ENCODE measurements at places on chromosomes 2 and 18.

DNA sequence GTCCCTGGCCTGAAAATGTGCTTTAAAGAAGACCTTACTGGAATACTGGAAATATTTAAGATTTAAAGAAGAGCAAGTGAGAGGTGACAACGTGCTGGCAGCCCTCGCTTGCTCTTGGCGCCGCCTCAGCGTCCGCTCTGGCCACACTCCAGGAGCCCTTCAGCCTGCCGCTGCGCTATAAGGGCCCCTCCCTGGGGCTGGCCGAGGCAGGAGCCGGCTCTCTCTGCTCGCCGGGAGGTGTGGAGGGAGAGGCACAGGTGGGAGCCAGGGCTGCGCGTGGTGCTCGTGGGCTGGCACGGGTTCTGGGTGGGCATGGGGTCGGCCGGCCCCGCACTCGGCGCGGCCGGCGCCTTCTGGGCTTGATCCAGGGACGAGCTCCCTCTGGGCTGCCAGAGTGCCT is 2.9 kb upstream of the COQ10B start:
- no peak overlapping the region for H3K4me3 ChIP-seq
- peaks cover 11% of the 10 kb centered on the region for H3K4me1 ChIP-seq
- H3K27me3 ChIP-seq = no peaks in the 10 kb centered on the region
- no peak for DNase-seq

GRCh38 chr2:25256488-25256875 is 85.2 kb downstream of the DNMT3A start:
- no peak overlapping the region for H3K4me3 ChIP-seq
- no peak overlapping the region for H3K27ac ChIP-seq
- no peak for DNase-seq
- no peaks in the 10 kb centered on the region for H3K27me3 ChIP-seq

DNA sequence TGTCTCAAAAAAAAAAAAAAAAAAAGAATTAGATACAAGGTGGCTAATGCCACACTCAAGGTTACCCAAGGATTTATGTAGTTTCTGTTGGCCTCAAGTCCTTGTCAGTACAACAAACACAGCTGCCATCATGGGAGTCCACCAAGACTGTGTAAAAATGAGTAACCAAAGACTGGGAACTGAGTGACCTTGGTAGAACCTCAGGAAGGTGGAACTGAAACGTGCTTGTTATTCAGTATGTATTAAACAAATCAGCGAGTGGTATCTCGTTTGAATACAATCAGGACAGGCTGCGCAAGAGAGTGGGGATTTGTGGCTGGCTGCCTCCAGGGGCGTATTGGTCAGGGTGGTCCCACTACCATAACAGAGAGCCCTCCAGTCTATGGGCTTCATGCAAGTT is 1.6 kb upstream of the SFTPB start:
- no peak overlapping the region for H3K4me3 ChIP-seq
- H3K4me1 ChIP-seq = no peaks in the 10 kb centered on the region
- no peak for DNase-seq
- no peaks in the 10 kb centered on the region for H3K36me3 ChIP-seq

DNA sequence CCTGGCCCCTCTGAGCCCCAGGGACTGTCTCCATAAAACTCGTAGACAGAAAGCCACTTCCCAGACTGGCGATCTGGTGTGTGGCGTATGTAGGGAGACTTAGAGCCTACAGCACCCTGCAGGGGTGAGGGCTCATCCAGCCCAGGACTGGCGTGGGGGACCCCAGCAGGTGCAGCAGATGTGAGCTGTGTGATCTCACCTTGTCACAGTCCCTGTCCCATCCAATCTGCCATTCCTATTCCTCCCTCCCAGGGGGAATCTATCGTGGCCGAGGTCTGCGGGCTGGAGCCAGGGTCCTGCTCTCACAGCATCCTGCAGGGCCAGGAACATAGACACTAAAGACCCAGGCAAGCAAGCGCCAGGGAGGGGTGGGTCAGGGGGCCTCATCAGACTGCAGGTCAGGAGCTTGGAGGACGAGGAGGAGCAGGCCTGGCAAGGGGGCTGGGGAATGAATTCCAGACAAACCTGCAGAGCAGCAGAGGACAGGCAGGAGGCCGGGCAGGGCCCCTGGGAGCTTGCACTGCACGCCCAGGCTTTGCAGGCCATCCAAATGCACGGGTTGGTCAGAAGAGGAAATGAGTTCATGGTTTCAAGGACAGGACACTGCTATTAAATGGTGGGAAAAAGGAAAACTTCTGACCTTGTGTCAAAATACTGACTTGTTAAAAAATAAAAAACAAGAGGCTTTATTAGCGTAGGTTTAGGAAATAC is 32.5 kb downstream of the HS6ST1 start:
- DNase-seq = no peak
- no peak overlapping the region for H3K27ac ChIP-seq
- no peaks in the 10 kb centered on the region for H3K4me1 ChIP-seq
- no peaks in the 10 kb centered on the region for H3K27me3 ChIP-seq

DNA sequence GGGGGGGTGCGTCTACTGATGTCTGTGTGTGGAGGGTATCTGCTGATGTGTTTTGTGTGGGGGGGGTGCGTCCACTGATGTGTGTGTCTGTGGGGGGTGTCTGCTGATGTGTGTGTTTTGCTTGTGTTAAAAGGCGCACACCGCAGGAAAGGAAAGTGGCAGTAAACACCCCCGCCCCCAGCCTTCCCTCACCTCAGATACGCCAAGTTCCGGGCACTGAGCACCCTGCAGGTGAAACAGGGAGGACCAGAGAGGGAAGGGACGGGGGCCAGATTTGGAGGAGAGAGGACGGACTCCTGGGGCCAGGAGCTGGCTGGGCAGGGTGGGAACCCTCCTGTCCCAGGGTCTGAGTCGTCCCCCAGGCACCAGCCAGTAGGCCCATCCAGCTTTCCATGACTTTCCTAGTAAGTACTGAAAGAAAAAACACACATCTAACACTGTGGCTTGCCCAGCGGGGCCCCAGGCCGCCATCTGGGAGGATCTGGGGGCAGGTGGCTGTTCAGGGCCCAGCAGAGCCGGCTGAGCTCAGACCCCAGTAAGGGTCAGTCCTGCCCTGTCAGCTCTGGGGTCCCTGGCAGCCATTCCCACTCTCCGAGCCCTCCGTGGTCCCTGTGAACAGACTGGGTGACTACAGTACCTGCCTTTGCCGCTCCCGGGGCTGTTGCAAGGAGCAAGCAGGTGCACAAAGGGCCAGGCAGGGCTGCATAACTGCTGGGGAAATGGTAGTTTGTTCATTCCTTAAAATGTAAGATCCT is 126.9 kb downstream of the NFATC1 start:
- peak overlapping the region; percentile 93 for H3K27ac ChIP-seq
- DNase-seq = peak; percentile 74
- peaks cover 43% of the 10 kb centered on the region for H3K4me1 ChIP-seq
- peak overlapping the region; percentile 56 for H3K4me3 ChIP-seq
- H3K36me3 ChIP-seq = no peaks in the 10 kb centered on the region

DNA sequence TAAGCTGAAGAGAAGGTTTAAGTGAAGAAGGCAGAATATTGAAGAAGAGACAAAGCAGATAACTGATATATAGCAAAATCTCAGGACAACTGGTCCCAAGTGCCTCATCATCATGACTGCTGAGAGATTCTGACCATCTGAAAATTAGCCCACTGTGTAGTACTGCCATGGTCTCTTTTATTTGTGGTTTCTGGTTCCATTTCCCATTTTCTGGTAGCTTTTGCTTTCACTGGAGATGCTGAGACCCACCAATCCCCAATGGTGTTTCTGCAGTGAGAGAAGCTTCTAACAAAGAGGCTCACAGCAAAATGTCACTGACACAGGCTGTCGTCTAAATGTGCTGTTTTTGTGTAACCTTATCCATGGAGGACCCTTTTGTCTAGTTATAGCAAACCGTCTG is 79.5 kb downstream of the TMEM163 start:
- DNase-seq = no peak
- no peak overlapping the region for H3K4me3 ChIP-seq
- no peaks in the 10 kb centered on the region for H3K36me3 ChIP-seq
- H3K27ac ChIP-seq = no peak overlapping the region
- H3K4me1 ChIP-seq = no peaks in the 10 kb centered on the region

- DNase-seq = no peak
- no peak overlapping the region for H3K4me3 ChIP-seq
- H3K4me1 ChIP-seq = no peaks in the 10 kb centered on the region
- H3K36me3 ChIP-seq = peaks cover 8% of the 10 kb centered on the region
These were observed 30.8 kb downstream of the WDFY1 start for GRCh38 chr2:223914324-223914723.

DNA sequence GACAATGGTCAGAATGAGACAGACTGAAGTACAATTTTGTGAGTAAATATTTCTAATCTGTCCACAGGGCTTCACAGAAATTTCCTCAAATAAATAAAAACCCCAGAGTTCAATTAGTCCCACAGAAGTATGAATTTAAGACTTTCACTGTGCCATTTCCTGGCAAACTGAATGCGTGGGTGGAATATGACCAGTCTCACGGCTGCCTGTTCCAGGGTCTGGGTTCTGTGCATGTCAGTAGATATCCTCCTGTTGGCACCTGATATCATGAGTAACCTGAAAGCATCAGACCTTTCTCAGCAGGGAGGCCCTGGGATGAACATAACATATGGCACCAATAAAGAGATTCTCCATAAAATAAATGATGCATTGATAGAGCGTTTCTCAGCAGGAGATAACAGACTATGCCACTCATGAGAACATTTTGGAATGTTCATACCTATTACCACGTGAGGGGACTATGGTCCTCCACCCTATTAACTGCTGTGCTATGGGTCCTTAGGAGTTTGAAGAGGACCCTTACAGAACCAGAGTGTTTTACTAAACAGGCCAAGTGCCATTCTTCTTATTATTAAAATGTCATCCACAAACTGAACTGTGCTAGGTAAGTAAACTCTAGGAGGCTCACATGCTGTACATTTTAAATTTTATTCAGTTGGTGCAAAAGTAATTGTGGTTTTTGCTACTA is 10.6 kb upstream of the MALL start:
- H3K4me1 ChIP-seq = no peaks in the 10 kb centered on the region
- H3K27me3 ChIP-seq = no peaks in the 10 kb centered on the region
- DNase-seq = no peak
- no peaks in the 10 kb centered on the region for H3K36me3 ChIP-seq
- no peak overlapping the region for H3K4me3 ChIP-seq

DNA sequence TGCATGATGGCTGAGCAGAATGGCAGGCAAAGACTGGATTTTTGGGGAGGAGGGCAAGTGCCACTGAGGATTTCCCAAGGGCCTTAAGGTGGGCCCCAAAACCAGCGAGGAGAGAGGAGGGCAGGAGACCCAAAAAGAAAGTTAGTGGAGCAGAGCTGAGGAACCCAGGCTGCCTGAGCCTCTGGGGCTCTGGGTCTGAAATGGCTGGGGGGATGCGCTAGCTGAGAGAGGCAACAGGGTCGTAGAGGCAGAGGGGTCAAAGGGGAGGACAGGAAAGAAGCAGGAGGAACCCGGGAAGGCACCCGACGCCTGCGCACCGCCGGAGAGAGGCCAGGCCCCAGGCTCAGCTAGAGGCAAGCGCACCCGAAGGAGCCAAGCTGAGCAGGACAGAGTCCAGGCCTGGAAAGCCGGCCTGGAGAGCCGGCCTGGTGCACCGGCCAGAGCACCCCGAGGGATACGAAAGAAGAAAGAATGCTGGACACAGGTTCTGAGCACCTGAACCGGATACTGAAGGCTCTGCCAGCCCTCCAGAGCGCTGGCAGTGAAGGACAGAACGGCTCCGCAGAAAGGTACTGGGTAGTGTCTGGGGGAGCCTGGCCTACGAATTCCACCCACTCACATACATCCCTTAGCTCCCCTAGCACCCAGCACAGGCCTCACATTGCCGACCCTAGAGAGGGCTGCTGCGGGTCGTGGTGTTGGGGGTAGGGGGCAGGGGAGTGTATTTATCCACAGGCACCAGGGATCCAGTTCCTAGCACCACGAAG is 39.5 kb upstream of the ATP6V1B1 start:
- no peak overlapping the region for H3K4me3 ChIP-seq
- H3K36me3 ChIP-seq = no peaks in the 10 kb centered on the region
- H3K27ac ChIP-seq = no peak overlapping the region
- peaks cover 3% of the 10 kb centered on the region for H3K27me3 ChIP-seq
- DNase-seq = no peak
- H3K4me1 ChIP-seq = peaks cover 14% of the 10 kb centered on the region

- H3K27ac ChIP-seq = no peak overlapping the region
- H3K4me1 ChIP-seq = no peaks in the 10 kb centered on the region
- no peak for DNase-seq
- no peaks in the 10 kb centered on the region for H3K36me3 ChIP-seq
These were observed 692.0 kb upstream of the FAM98A start for GRCh38 chr2:34291076-34291475.

- no peak for DNase-seq
- no peak overlapping the region for H3K4me3 ChIP-seq
- no peaks in the 10 kb centered on the region for H3K4me1 ChIP-seq
- no peaks in the 10 kb centered on the region for H3K36me3 ChIP-seq
- no peaks in the 10 kb centered on the region for H3K27me3 ChIP-seq
These were observed 223.1 kb downstream of the GLI2 start for GRCh38 chr2:120958623-120959366.

- peaks cover 2% of the 10 kb centered on the region for H3K4me1 ChIP-seq
- peak; percentile 29 for DNase-seq
- H3K27ac ChIP-seq = no peak overlapping the region
- no peaks in the 10 kb centered on the region for H3K27me3 ChIP-seq
These were observed 137.5 kb downstream of the TPO start for GRCh38 chr2:1550658-1551316.

DNA sequence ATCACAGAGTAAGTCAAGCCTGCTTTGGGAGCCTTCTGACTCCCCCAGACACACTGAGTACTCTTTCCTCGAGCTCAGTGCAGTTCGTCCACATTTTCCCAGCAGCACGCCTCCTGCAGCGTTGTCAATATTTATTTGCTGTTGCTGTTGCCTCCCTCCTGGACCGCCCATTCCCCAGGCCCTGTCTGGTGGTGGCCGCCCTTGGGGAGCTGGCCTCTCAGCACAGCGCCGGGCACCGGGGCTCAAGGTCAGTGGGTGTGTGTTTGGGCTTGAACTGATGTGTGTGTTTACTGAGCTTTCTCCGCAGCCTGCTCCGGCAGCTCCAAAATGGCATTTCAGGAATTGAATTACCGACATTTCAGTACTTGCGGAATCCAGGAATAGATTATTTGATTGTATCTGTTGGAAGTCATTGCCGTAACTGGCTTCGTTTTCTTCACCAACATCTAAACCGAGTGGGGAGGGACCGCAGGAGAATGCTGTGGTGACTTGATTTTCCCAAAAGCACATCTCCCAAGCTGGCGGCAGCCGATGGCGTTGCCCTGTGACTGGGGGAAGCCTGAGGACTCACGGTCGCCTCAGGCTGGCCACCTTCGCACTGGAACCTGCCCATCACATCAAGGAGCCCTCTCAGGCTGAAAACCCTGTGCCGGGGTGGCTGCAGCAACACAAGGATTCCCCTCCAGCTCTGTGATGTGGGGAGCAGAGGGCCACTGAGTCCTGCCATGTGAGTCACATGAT is 66.0 kb downstream of the HPCAL1 start:
- H3K27me3 ChIP-seq = no peaks in the 10 kb centered on the region
- no peak overlapping the region for H3K4me3 ChIP-seq
- H3K4me1 ChIP-seq = no peaks in the 10 kb centered on the region

- H3K27ac ChIP-seq = no peak overlapping the region
- H3K4me1 ChIP-seq = no peaks in the 10 kb centered on the region
- no peaks in the 10 kb centered on the region for H3K36me3 ChIP-seq
- peaks cover 4% of the 10 kb centered on the region for H3K27me3 ChIP-seq
These were observed 28.0 kb upstream of the SMIM21 start for GRCh38 chr18:75455249-75456198.

- no peak overlapping the region for H3K4me3 ChIP-seq
- H3K27me3 ChIP-seq = no peaks in the 10 kb centered on the region
- H3K4me1 ChIP-seq = no peaks in the 10 kb centered on the region
- no peak overlapping the region for H3K27ac ChIP-seq
These were observed 65.1 kb downstream of the LOXHD1 start for GRCh38 chr18:46591783-46592391.

- H3K27me3 ChIP-seq = no peaks in the 10 kb centered on the region
- no peaks in the 10 kb centered on the region for H3K4me1 ChIP-seq
- no peaks in the 10 kb centered on the region for H3K36me3 ChIP-seq
- DNase-seq = no peak
- no peak overlapping the region for H3K4me3 ChIP-seq
- H3K27ac ChIP-seq = no peak overlapping the region
These were observed 316.5 kb downstream of the SETBP1 start for GRCh38 chr18:44997174-44997573.
